ENCODE measurements at places on chromosomes 2 and 18.

DNA sequence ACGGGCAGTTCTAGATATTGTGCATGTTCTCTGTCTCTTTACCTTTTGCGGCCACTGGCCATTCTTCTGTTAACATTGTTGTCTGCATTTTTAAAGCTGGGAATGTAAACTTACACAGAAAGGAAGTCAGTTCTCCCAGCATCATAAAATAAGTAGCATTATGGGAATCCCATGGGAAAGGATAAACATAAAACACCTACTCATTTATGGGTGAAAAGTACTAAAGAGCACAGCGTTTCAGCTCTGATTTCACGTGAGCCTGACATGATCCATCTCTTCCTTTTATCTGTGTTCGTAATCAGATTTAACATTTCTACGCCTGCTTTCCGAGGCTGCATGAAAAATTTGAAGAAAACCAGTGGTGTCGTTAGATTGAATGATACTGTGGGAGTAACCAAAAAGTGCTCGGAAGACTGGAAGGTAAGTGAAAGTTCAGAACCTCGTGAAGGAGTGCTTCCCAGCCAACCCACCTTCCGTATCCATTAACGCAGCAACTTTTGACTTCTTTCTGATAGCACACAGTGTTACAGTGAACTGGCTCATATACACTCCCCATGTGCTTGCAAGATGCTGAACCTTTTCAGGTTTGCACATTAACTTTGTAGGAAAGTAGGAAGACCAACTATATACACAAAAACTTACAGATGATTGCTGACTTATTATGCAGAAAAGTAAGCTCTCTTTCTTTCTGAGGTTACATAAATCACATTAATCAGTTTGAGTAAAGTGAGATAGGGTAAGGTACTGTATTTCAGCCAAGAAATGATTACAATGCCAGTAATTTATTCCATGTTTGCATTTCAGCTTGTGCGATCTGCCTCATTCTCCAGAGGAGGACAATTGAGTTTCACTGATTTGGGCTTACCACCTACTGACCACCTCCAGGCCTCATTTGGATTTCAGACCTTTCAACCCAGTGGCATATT, 86.5 kb upstream of the TTC39C start:
- DNase-seq, result no peak

DNA sequence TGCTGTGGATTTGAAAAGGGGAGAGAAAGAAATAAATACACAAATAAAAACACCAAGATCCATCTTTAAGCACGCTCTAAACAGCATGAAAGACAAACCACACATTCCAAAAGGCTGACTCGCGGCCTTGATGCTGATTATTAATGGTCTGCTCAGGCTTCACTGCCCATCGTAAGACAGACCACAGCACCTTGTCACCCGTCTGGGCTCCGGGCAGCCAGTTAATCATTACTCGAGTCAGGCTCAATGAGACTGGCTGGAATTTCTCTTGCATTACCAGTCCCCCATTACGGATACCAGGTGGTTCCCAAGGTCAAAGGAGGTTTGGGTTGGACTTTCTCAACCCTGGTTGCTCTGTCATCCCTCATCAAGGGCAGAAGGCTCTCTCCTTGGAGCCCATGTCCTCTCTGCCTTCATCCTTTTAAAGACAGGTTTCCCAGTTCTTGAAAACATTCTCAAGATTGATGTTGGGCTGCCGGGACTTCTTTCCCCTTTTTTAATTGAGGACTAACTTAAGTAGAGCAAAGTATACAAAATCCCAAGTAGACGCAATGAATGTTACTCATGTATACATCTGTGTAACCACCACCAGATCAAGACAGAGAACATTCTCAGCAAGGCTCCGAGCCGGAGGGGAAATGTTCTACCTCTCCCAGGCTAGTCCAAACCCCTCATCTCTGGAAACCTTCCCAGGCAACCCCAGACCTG, 8.1 kb downstream of the SMAD7 start:
- no peak for DNase-seq

GRCh38 chr2:2960441-2961133, 417.0 kb downstream of the EIPR1 start:
- no peak for DNase-seq

- no peak for DNase-seq
These were observed 294.2 kb upstream of the SKOR2 start for GRCh38 chr18:47545613-47546012.

- DNase-seq, result no peak
These were observed 52.9 kb downstream of the ADI1 start for GRCh38 chr2:3466482-3466863.

GRCh38 chr2:166067229-166067628, 60.6 kb downstream of the SCN1A start:
- no peak for DNase-seq

DNA sequence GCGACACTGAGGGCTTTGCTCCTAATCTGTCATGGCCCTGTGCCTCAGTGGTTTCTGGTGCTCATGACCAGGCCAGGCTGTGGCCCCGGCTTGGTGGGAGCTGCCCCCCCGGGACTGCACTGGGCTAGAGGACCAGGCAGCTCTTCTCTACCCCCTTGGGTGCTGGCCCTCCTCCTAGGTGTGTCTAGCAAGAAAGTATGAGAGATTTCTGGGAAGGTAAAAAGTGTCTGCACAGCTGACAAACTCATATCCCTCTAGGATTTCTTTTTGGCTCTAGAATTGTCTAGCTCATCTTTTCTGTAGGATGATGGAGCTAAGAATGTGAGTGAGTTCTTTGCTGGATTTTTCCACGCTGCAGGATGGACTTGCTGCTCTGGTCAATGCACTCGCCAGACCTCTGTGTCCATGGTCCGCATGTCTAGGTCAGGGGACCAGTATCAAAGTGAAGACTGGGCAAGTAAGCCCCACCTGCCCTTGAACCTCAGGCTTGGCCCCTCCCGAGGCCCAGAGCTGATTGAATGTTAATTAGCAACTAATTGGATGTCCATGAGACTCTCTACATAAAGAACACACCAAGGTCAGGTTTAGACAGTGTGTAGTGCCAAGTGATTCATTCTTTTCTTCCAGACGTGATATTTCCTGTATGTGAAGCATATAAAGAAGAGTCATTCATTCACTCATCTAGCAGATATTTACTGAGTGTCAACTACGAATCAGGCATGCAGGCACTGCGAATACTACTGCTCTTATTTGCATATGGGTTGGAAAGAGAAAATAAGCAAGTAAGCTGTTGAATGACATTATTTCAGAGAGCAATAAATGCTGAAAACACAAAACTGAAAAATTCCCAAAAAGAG, 15.6 kb upstream of the PSD4 start:
- DNase-seq, result no peak

DNA sequence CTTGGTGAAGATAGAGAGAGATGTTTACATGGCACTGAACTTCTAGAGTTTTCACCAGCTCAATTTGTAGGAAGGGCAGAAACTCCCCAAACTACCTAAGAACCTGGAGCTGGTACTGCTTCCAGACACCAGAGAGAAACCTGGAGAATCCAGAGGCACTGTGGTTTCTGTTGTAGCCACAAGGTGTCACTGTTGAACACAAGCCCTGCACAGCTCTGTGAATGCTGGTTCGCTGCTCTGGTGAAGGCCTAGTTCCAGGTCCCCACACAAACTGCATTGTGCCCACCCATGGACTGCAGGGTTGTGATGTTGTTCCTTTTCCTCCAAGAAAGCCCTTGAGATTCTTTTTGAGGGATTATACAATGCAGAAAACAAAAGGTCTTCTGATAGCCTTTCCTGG, 150.5 kb upstream of the HS6ST1 start:
- no peak for DNase-seq

DNA sequence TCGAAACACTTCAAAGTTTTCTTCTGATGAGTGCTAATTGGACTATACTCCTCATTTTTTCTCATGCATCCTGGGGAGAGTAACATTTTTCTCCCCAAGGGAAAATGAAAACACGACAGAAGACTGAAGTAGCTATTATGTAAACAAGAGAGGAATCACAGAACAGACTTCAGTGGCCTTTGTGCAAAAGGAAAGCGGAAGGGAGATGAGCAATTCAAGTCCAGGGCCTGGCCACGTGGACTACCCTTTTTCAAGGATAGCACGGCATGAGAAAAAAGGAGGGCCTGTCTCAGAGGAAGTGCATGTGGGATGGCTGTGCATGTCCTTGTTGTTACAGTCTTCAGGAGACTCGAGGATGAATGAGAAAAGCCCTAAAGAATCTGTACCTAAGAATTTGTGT, 43.8 kb upstream of the KCNE4 start:
- DNase-seq, result no peak

DNA sequence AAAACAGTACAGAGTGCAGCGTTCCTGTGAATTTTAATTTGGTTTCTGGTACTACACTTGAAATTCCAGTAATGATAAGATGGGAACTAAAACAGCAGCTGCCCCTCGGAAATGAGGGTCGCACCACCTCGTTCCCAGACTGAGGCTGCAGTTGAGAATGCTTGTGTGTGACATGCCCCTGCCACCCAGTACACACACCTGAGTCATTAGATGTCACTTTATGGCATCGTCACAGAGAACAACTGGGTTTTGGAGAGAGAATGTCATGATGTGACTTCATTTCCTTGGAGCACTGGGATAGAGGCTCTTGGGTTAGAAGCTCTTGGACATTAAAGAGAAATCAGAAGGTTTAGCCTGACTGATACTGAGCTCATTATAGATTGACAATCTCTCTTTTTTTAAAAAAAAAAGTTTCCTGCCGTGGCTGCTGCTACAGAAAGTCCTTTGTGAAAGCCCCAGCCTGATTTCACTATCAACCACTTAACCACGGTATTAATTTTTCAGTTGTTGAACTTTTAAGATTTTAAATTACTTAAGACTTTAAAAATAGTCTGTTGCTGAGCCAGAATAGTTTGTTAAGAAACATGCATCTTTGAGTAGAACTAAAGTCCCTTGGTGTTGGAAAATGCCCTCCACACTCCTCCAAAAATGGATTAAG, 24.5 kb downstream of the BCL2L11 start:
- DNase-seq, result no peak

GRCh38 chr2:239608260-239608659, 207.4 kb upstream of the HDAC4 start:
- DNase-seq, result no peak

DNA sequence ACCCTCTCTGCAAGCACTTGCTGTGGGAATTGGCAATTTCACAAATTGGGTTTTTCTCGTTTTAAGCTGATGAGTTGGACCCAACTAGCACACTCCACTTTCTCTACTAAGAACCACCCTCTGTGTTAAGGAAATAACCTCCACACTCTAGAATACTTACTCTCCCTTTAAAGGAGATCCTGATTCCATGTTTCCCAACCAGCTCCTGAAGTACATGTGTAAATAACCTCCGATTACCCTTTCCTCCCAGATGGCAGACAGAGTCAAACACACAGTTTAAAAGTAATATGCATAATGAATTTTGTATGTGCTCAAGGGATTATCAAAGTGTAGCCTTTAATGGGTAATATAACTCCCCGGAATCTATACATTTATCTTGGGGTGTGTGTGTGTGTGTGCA, 171.3 kb upstream of the OSR1 start:
- no peak for DNase-seq

- no peak for DNase-seq
These were observed 46.8 kb upstream of the TTC21B start for GRCh38 chr2:166000401-166000800.

DNA sequence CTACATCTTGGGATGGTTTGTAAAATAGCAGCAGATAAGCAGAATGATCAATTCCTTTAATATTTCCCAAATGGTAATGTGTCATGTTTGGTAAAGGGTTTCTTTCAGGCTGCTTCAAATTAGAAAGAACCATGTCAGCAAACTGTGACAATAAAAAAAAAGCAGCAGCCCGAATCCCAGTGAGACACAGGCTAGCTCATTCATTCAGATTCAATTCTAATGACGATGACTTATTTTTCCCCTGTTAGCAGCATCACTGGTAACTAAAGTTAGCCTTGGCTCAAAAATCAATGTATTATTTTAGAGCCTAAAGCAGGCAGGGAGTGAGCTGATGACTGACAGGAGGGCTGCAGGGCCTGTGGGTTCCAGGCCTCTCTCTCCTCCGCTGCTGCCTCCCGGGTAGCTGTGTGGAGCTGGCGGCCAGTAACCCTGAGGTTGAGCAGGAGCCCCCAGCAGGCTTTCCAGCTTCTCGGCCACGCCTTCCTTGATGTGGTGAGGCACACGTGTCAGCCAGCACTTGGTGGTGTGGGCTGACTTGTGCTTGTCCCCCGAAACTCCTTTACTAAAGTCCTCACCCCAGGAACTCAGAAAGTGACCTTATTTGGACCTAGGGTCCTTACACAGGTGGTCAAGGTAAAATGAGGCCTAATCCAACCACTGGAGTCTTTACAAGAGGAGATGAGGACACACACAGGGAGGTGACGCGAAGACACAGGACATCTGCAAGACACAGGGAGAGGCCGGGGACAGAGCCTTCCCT, 120.5 kb upstream of the HS6ST1 start:
- no peak for DNase-seq

- DNase-seq, result no peak
These were observed 92.6 kb downstream of the VAPA start for GRCh38 chr18:10006311-10006893.

GRCh38 chr18:6004683-6005082, 109.4 kb upstream of the TMEM200C start:
- no peak for DNase-seq

DNA sequence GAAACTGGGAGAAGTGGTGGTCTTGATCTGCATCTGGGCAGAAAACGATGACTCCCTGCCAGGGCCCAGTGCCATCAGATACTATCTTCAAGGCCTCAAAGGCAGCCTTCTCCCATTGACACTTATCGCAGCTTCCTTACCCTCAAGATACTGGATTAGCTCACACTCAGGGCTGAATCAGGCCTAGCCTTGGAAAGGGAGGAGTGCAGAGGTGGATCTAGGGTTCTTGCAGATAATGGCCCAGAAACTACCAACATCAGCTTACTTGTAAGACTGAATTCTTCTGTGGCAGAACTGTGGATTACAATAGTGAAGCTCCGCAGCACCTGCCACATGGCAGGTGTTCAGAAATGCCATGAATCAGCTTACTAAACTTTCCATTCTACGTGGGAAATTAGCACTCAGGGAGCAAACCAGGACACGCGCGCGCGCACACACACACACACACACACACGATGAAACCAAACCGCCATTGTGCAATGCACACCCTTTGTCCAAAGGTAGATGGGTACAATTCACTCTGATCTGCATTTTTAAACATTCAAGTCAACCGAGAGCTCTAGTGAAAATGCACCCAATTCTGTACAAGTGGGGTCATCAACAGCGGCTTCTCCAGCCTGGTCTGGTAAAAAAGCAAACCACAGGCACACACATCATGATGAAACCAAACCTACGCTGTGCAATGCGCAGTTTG, 26.3 kb upstream of the TMEM182 start:
- no peak for DNase-seq

Data from stimulated activated CD8-positive, alpha-beta memory T cell treated with anti-CD3 and anti-CD28 coated beads, Interleukin-4, amount 100 ng/mL, for 1 hour (primary cell).